ENCODE measurements at places on chromosomes 11 and 22. TPM values are rescaled to one million over a fixed set of nuclear protein-coding genes. Genes with fewer than 3 reads are reported as not detected.
A peak's percentile ranks its signal among the peaks of the same experiment; 100 is the strongest.

KIRREL3 gene
- 0.27 TPM for total RNA-seq

GRCh38 chr11:131609921-131610320 is 239.5 kb downstream of the NTM start:
- no peak for DNase-seq
- no peak overlapping the region for H3K27ac ChIP-seq
- peaks cover 2% of the 10 kb centered on the region for H3K27me3 ChIP-seq
- no peak overlapping the region for H3K4me3 ChIP-seq

DNA sequence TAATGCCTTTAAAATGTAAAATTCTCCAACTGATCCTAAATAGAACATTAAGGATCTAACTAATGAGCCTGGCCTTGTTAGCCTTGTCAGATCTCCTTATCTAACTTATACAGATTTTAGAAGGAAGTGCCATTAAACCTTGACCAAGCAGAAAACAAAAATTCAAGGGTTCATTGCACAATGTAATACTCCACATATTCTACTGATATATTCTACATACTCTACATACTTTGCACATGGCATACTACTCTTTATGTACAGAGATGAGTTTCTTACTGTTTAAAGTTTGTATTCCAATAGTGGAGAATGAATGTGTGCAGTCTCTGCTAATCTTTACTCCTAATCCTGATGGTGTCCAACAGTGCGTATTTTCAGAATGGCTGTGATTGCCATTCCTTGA is 297.2 kb downstream of the LUZP2 start:
- H3K4me3 ChIP-seq: no peak overlapping the region
- no peak overlapping the region for H3K27ac ChIP-seq
- DNase-seq: no peak
- no peaks in the 10 kb centered on the region for H3K27me3 ChIP-seq

GRCh38 chr11:30762188-30762587 is 176.0 kb upstream of the MPPED2 start:
- no peak overlapping the region for H3K4me3 ChIP-seq
- no peaks in the 10 kb centered on the region for H3K4me1 ChIP-seq
- H3K27me3 ChIP-seq: no peaks in the 10 kb centered on the region
- no peaks in the 10 kb centered on the region for H3K36me3 ChIP-seq
- H3K27ac ChIP-seq: no peak overlapping the region

GRCh38 chr11:130437848-130438247 is 9.4 kb upstream of the ADAMTS8 start:
- no peak for DNase-seq
- H3K4me3 ChIP-seq: no peak overlapping the region
- no peaks in the 10 kb centered on the region for H3K27me3 ChIP-seq
- no peaks in the 10 kb centered on the region for H3K36me3 ChIP-seq
- peaks cover 39% of the 10 kb centered on the region for H3K4me1 ChIP-seq
- H3K27ac ChIP-seq: no peak overlapping the region

GRCh38 chr22:48070083-48070482 is 1307.6 kb downstream of the TBC1D22A start:
- H3K27me3 ChIP-seq: peaks cover under 1% of the 10 kb centered on the region
- no peaks in the 10 kb centered on the region for H3K36me3 ChIP-seq
- DNase-seq: no peak
- no peaks in the 10 kb centered on the region for H3K4me1 ChIP-seq
- no peak overlapping the region for H3K27ac ChIP-seq

- peak overlapping the region; percentile 98 for H3K27ac ChIP-seq
- H3K4me1 ChIP-seq: peaks cover 30% of the 10 kb centered on the region
- no peaks in the 10 kb centered on the region for H3K27me3 ChIP-seq
- no peaks in the 10 kb centered on the region for H3K36me3 ChIP-seq
Observed at GRCh38 chr11:9571071-9571762, 2.3 kb upstream of the WEE1 start.

DNA sequence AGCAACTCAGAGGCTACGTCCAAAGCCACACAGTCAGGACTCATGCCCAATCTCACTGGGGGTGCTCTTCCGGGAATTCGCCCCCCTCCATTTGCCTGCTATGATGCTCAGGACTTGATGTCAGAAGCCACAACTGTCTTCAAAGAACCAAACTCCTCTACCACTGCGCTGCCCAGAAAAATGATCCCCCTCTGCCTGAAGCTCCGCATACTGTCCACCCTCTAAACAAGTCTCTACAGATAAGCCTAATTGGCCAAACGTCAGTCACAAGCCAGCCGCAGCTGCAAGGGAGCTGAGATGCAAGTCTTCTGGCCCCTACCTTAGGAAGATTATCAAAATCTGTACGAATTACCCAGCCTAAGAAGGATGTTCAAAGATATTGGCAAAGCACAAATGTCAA is 294.6 kb downstream of the BUD13 start:
- H3K36me3 ChIP-seq: no peaks in the 10 kb centered on the region
- no peaks in the 10 kb centered on the region for H3K4me1 ChIP-seq
- peaks cover 6% of the 10 kb centered on the region for H3K27me3 ChIP-seq
- H3K4me3 ChIP-seq: no peak overlapping the region

DNA sequence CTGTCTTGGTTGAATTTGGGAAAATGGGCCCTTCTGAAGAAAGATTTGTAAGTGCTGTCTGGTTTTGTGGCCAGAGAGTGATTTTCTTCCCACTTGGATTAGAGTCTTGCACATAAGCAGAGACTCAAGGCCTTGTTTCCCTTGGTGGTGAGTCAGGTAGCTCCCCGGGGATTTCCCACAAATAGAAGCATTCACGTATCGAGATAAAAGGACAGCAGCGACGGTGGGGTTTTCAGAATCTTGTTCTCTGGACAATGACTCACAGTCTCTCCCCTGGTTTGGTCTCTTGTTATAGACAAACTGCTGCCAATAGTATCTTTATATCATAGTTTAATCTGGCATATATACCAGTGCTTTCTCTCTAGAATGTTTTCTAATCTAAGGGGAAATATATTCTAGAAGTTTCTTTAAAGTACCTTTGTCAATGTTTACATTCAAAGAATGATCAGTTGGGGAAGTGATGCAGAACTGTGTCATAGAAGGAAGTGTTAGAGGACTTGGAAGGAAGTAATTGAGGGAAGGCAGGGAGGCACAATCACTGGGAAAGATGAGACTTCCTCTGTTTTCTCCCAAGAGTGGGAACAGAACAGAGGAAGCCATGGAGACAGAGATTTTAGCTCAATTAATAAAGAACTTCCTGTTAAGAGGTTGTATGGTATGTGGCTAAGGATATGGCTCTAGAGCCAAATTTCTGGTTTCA is 18.1 kb downstream of the POLA2 start:
- no peaks in the 10 kb centered on the region for H3K27me3 ChIP-seq
- peak overlapping the region; percentile 76 for H3K27ac ChIP-seq
- peak; percentile 57 for DNase-seq

GRCh38 chr11:10725114-10725906 is 25.7 kb upstream of the CTR9 start:
- H3K36me3 ChIP-seq: no peaks in the 10 kb centered on the region
- H3K4me3 ChIP-seq: no peak overlapping the region
- peaks cover 2% of the 10 kb centered on the region for H3K4me1 ChIP-seq
- peaks cover 2% of the 10 kb centered on the region for H3K27me3 ChIP-seq

DNA sequence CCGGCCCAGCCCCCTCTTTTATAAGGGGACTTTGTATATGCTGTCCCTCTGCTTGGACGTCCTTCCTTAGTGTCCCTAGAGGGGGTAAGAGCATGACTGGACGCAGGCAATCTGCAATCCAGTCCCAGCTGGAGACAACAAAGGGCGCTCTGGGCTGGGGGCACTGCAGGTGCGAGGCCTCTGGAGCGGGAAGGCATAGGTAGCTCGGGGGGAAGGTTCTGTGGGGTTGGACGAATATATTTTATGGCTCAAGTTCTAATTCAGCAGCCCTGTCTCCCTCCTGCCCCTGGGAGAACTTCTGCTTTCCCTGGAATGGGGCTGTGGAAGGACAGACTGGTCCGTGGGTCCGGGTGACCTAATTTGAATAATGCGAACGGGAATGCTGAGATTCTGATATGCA is 40.0 kb downstream of the KCNJ4 start:
- peaks cover 3% of the 10 kb centered on the region for H3K27me3 ChIP-seq
- H3K4me1 ChIP-seq: peaks cover 32% of the 10 kb centered on the region
- H3K4me3 ChIP-seq: no peak overlapping the region
- no peaks in the 10 kb centered on the region for H3K36me3 ChIP-seq

ACRV1 gene
- total RNA-seq: not detected

- no peak for DNase-seq
- peaks cover 5% of the 10 kb centered on the region for H3K27me3 ChIP-seq
- H3K27ac ChIP-seq: no peak overlapping the region
- H3K4me3 ChIP-seq: no peak overlapping the region
Observed at GRCh38 chr11:69154938-69155301, 815 bp upstream of the SMIM38 start.

HBB gene
- 755 TPM for total RNA-seq

GRCh38 chr11:88119561-88119960 is 55.7 kb downstream of the RAB38 start:
- no peaks in the 10 kb centered on the region for H3K4me1 ChIP-seq
- H3K27ac ChIP-seq: no peak overlapping the region
- no peaks in the 10 kb centered on the region for H3K27me3 ChIP-seq
- peak; percentile 72 for DNase-seq

DNA sequence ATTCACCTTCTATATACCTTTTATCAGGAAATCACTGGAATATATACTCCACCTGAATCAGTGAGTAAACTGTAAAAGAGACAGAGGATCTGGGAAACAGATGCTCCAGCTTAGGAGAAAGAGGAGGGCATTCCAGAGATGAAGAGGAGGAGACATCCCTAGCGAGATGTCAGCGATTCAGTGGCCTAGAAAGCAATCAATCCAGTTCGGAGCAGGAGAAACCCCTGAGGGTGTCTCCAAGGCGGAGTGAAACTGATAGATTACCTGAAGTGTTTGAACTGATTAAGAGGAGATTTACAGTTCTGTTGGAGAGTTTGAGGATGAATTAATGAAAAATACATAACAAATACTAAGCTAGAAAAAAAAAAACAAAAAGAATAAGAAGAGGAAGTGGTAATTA is 24.5 kb upstream of the TNRC6B start:
- no peaks in the 10 kb centered on the region for H3K4me1 ChIP-seq
- H3K36me3 ChIP-seq: peaks cover 3% of the 10 kb centered on the region
- no peaks in the 10 kb centered on the region for H3K27me3 ChIP-seq

GRCh38 chr11:83454674-83455073 is 168.5 kb upstream of the CCDC90B start:
- no peak for DNase-seq
- H3K4me1 ChIP-seq: no peaks in the 10 kb centered on the region
- H3K36me3 ChIP-seq: no peaks in the 10 kb centered on the region
- H3K27me3 ChIP-seq: no peaks in the 10 kb centered on the region

DNA sequence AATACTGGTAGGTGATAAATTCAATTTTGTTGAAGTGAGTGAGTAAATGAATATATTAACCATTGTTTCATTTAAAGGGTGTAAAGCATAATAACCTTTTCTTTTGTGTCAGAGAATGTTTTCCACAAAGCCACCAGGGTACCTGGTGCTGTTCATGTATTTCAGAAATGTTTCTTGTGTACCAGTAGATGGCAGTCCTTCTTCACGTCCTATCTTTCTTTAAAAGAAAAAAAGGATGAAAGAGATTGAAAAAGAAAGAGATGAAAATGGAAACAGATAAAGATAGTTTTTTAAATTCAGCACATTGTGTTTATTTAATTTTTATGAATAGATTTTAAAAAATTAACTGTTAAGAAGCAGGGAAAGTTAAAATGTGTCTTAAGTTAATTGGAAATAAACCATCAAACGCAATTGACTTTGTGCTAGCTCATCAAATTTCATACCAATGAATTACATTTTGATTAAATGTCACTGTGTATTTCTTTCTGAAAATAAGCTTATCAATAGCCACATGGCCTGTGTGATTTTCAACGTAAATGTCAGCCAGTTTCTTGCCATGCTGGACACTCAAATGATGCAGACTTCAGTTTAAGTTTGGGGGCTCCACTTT is 65.5 kb upstream of the CHORDC1 start:
- no peaks in the 10 kb centered on the region for H3K36me3 ChIP-seq
- no peak overlapping the region for H3K27ac ChIP-seq
- no peak overlapping the region for H3K4me3 ChIP-seq
- peak; percentile 44 for DNase-seq
- H3K27me3 ChIP-seq: no peaks in the 10 kb centered on the region
- no peaks in the 10 kb centered on the region for H3K4me1 ChIP-seq

OR8K5 gene
- not detected for total RNA-seq

DNA sequence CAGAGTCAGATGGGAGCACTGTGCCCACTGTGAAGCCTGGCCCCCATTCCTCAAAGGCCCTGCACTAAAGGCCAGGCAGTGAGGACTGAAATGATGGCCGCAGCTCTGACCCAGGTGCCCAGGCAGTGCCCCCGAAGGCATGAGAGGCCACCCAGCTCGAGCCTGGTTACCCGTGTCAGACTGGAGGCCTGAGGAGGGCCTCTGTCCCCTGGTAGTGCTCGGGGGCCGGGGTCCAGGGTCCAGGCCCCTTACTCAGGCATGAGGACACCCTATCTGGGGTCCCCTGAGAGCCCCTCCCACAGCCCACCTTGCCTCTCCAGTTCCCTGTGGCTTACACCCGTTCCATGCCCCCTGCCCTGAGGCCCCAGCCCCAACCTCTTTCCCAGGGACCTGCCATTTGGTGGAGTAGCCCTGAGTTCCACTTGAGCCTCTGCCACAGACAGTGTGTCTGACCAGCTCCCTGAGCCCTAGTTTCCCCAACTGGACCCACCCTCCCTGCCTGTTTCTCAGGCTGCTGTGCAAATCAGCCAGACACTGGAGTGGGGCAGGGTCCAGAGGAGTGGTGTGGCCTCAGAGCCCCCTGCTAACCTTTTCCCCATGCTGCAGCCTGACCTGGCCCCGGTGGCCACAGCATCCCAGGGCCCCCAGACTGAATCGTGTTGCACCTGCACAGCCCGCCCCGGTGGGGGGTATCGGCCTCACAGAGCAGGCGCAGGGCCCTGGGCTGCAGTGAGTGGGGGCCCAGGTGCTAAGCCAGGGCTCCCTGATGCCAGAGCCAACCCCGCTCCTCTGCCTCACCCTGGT is 10.8 kb upstream of the ANKRD13D start:
- H3K27ac ChIP-seq: peak overlapping the region; percentile 99
- DNase-seq: no peak
- H3K36me3 ChIP-seq: peaks cover 68% of the 10 kb centered on the region
- no peak overlapping the region for H3K4me3 ChIP-seq
- H3K4me1 ChIP-seq: peaks cover 63% of the 10 kb centered on the region

DNA sequence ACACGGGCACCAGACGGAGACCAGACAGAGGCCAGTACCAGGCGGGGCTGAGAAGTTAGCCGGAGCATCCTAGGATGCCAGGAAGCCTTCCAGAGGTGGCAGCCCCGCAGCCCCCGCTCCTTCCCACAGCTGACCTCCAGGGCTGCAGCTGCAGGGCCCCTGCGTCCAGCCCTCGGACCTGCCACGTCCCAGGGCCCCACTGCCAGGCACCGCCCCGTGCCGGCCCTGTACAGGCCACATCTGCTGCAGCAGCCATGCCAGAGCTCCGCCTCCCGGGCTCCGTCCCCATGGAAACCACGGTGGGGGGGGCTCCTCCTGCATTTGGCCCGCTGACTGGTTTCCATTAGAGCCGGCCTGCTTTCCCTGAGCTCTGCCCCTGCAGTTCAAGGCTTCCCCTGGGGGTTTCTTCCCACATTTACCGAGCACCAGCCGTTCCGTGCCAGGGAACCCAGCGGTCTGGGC is 62.5 kb upstream of the PPARA start:
- no peak overlapping the region for H3K4me3 ChIP-seq
- H3K27me3 ChIP-seq: no peaks in the 10 kb centered on the region
- H3K4me1 ChIP-seq: peaks cover 79% of the 10 kb centered on the region

- no peak overlapping the region for H3K27ac ChIP-seq
- H3K4me3 ChIP-seq: no peak overlapping the region
- H3K36me3 ChIP-seq: no peaks in the 10 kb centered on the region
- peaks cover 17% of the 10 kb centered on the region for H3K27me3 ChIP-seq
- H3K4me1 ChIP-seq: no peaks in the 10 kb centered on the region
Observed at GRCh38 chr11:128667873-128668272, 26.0 kb upstream of the FLI1 start.

- H3K27me3 ChIP-seq: no peaks in the 10 kb centered on the region
- no peaks in the 10 kb centered on the region for H3K4me1 ChIP-seq
- no peak overlapping the region for H3K27ac ChIP-seq
- DNase-seq: no peak
- peaks cover 85% of the 10 kb centered on the region for H3K36me3 ChIP-seq
Observed at GRCh38 chr22:46707827-46708570, 30.1 kb downstream of the CERK start.

Measured in muscle of leg (tissue), 16 donors.